ENCODE measurements at places on chromosomes 4 and X.
A peak's percentile ranks its signal among the peaks of the same experiment; 100 is the strongest.

DNA sequence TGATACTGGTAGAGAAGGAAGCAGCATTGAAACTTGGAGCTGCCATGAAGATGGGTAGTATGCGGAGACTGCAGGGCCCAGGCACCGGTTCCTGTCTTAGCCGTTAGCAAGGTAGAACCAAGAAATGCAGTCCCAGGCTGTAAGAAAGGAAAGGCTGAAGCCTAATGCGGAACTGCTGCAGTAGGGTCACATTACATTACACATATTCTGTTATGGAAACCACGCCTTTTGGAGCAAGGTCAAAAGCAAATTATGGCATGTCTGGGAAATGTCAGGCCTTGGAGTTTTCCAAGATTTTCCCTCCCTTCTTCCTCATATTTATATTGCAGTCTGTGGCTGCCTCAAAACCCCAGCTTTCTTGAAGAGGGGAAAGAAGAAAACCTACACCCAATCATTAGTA, 204.8 kb upstream of the RASGEF1B start:
- peak; percentile 86 for DNase-seq

DNA sequence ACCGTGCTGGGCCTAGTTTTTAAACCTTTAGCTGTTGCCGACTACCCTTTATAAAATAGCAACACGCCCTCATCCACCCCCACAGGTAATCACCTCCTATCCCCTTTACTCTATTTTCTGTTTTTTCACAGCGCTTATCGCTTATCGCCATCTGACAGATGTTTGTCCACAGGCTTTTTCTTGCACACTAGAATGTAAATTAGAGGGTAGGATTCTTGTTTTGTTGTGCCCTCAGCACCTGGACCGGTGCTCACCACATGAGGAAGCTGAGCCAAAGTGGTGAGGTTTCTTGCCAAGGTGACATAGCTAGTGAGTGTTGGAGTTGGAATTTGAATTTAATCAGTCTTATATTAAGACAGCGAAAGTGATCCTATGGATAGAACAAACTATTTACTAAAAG, 2.9 kb upstream of the RBBP7 start:
- no peak for DNase-seq

GRCh38 chrX:65574356-65574755, 39.8 kb upstream of the LAS1L start:
- DNase-seq: no peak

DNA sequence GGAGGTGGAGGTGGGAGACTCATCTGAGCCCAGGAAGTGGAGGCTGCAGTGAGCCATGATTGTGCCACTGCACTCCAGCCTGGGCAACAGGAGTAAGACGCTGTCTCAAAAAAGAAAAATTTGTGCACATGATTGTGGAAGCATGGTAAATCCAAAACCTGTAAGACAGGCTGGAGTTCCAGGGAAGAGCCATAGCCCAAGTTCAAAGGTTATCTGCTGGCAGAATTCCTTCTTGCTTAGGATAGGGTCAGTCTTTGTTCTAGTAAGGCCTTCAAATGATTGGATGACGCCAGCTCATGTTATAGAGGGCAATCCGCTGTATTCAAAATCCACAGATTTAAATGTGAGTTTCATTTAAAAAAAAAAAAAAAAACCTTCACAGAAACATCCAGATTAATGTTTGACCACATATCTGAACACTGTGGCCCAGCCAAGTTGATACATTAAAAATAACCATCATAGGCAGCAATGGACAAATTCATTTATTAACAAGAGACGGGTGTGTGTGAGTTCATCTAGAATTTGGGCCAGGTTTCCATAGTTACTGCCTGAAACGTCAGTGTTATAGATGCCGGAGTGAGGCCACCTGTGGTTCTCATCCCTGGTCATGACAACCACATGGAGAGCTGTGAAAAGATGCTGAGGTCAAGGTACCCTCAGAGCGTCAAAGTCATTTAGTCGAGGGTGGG, 35.2 kb upstream of the SLC2A9 start:
- no peak for DNase-seq

GRCh38 chr4:167100120-167100519, 134.2 kb downstream of the SPOCK3 start:
- DNase-seq: peak; percentile 2

All from lung (tissue), 17 donors.